KBM-7 (cell line): ENCODE measurements at places on chromosomes 12 and 14.
A peak's percentile ranks its signal among the peaks of the same experiment; 100 is the strongest.

- no peak for DNase-seq
Measured at GRCh38 chr14:94945615-94946014, 175.7 kb upstream of the GSC start.

GRCh38 chr14:102087762-102088011 lies 843 bp upstream of the HSP90AA1 start:
- DNase-seq = no peak

DNA sequence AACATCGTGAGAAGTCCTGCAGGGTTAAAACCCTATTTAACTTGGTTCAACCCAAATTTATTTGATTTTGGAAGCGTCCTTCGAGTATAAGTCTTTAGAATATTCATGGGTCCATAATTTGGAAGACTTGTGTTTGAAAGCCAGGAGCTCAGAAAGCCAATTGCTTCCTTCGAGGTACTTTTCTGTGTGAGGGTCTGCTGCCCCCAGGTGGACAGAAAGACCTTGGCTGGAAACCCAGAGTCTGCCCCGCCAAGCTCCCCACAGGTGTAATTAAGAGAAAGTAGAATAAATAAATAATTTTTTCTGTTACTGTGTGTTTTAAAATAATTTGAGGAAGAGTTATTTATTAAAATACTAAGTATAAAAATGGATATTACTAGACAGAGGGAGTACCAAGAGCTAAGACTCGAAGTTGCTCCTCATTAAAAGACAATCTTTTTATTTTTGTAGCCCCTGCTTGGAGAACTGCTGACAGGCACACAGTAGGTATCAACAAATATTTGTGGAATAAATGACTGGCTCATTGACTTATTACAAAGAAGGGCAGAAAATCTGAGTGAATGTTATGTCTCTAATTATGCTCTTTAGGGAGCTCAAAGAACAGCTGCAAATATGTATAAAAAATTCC lies 105.8 kb downstream of the PAH start:
- DNase-seq = peak; percentile 39

GRCh38 chr12:29614694-29615325 lies 117.3 kb upstream of the OVCH1 start:
- DNase-seq = no peak

DNA sequence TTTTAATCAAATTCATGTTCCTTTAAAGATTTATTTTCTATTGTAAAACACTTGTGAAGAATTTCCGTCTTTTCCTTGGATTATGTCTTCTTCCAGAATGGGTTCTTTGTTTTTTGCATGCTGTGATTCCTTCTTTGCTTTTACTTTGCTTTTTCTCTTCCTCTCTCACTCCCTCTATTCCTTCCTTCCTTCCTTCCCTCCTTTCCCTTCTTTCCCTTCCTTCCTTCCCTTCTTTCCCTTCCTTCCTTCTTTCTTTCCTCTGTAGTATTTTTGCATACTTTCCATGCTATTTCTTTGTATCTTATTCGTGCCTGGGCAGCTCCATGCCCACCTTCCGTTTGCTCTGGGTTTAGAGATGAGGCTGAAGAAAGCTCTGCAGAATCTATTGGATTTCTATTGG lies 21.6 kb upstream of the FGF23 start:
- no peak for DNase-seq

GRCh38 chr12:120599672-120600552 lies 18.7 kb upstream of the POP5 start:
- DNase-seq = no peak

- DNase-seq = no peak
Measured at GRCh38 chr12:116370004-116370404, 92.5 kb upstream of the MED13L start.

DNA sequence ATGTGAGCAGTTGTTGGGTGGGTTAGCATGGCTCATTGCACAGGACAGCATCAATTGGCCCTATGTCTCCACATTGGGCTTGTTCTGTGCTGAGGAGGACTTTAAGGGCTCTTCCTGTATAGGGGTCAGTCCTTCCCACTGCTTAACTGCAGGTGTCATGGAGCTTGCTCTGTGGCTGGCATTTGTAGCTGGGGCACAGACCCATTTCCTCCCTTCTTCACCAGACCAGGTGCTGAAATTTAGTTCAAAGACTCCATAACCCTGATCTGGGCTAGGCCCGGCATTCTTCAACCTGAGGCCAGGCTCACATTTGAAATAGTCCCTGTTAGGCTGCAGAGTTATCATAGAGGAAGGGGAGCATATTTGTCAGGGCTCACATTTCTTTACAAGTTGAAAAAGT lies 12.8 kb downstream of the CHST11 start:
- no peak for DNase-seq

DNA sequence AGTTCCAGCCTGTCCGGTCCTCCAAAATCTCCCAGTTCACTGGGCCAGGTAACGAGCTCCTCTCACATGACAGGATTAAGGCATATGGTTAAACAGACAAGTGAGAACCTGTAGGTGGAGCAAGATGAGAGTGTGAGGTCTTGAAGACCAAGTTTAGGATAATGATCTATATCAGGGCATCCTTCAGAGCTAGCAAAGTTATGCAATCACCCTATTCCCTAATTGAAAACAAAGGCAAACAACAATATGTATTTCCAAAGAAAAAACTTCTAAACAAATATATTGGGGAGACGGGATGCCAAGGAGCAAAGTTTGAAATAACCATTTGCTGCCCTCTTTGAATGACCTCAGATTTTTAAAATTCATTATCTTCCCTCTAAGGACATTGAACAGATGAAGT lies 571.2 kb downstream of the BCL11B start:
- DNase-seq = no peak

- DNase-seq = no peak
Measured at GRCh38 chr14:105282098-105282725, 18.6 kb downstream of the BRF1 start.

GRCh38 chr14:68477110-68477455 lies 315.8 kb downstream of the ZFP36L1 start:
- DNase-seq = no peak

DNA sequence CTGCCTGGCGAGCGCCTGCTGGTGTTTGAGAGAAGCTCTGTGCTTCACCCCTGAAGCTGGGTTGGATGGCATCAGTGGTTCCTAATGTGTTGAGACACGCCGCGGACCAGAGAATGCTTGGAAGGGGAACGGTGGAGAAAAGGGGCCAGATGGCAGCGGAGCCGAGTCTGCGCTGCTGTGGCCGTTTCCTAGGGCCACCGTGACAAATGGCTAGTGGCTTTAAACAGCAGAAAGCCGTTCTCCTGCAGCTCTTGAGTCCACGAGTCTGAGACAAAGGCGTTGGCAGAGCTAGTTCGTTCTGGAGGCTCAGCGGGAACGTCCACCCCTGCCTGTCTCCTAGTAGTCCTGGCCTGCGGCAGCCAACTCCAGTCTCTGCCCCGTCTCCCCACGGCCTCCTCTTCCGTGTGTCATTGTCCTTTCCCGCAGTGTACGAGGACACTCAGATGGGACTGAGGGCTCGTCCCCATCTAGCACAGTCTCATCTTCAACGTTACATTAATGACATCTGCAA lies 103.6 kb downstream of the ADGRD1 start:
- no peak for DNase-seq

DNA sequence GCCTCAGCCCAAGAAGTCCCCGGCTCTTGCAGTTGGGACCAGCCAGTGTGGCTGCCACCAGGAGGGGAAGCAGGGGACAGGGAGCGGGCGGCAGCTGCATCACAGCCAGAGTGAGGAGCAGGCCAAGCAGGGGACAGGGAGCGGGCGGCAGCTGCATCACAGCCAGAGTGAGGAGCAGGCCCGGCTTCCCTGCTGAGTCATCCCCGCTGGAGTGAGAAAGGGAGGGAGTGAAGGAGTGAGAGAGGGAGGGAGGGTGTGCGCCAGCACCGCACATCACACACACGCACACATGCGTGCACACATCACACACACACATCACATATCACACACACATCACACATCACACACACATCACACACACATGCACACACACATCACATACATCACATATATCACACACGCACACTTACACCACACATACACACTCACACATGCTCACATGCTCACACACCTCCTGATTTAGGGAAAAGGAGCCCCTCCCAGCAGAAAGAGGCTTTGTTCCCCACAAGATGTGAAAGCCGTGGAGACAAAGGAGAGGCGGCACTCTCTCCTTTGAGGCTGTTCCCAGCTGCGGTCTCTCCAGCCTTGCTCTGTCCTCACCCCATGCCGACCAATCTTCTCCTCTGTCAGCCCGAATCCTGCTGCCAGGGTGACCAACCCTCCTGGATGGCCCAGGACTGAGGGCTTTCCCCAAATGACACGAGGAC lies 16.7 kb upstream of the ZDHHC22 start:
- no peak for DNase-seq

DNA sequence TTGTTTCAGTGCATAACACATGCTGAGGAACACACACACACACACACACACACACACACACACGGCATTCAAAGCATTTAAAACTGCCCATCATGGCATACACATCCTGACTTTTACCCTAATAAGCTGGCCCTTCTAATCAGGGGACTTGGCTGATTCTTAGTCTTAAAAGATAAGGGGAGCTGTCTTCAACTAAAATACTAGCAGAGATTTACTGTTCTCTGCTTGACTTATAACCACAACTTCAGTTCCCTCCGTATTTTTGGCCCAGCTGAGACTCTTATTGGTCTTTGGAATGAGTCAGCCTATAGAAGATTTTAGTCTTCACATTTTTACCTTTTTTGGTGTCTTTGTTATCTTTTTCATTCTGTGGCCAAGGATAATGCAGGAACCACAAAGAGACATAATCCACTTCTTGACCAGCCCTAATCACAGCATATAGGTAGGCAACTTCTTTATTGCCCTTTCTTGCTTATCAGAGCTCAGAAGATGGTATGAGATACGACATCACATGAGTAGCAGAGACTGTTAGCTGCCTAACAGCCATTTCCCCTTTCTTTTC lies 25.1 kb upstream of the SLC8A3 start:
- DNase-seq = no peak

GRCh38 chr12:51023625-51024382 lies 2.4 kb downstream of the SLC11A2 start:
- DNase-seq = no peak

GRCh38 chr12:98653866-98654493 lies 8.9 kb downstream of the APAF1 start:
- peak; percentile 71 for DNase-seq

- DNase-seq = no peak
Measured at GRCh38 chr12:49288922-49289555, 5.9 kb upstream of the PRPH start.

DNA sequence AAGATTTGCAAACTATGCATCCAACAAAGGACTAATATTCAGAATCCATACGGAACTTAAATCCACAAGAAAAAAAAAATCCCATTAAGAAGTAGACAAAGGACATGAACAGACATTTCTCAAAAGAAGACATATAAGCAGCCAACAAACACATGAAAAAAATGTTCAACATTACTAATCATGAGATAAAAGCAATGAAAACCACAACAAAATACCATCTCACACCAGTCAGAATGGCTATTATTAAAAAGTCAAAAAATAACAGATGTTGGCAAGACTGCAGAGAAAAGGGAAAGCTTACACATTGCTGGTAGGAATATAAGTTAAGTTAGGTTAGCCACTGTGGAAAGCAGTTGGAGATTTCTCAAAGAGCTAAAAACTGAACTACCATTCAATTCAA lies 16.2 kb downstream of the CDK17 start:
- no peak for DNase-seq

GRCh38 chr14:65062096-65063075 lies 39.9 kb downstream of the MAX start:
- no peak for DNase-seq

GRCh38 chr14:71321574-71322315 lies 414.5 kb downstream of the PCNX1 start:
- no peak for DNase-seq

DNA sequence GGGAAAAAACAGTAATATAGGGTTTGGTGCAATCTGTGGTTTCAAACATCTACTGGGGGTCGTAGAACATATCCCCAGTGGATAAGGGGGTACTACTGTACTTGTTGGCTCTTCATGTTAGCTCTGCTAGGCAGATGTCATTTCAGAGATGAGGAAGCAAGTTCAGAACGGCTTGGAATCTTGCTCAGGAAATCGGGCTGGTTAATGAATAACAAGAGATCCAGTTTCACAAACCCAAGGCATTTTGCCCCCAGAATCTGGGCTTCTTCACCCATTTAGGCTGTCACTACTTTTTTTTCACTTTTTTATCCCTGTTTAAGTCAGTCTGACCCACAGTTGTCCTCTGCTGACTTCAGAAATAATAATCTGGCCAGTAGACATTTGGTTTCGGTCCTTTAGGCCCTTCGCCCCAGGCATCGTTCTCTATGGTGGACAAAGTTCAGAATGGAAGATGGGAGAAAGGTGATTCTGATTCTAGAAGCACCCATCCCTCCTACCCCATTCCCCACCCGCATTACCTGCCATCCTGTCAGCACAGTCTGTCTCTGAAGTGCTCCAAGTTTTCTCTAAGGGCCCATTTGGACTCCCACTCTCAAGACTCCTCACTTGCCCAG lies 4.5 kb downstream of the SUOX start:
- DNase-seq = no peak

GRCh38 chr14:90795744-90796143 lies 20.5 kb downstream of the TTC7B start:
- no peak for DNase-seq

GRCh38 chr14:90903101-90903500 lies 86.9 kb upstream of the TTC7B start:
- DNase-seq = peak; percentile 67

DNA sequence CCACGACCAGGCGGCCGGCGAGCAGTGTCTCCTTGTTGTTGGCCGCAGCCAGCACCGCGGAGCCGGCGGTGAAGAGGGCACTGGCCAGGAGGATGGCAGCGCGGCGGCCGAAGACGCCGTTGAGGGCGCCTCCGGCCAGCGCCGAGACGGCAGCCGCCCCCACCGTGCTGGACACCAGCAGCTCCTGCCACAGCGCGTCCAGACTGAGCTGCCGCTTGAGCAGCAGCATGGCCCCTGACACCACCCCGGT lies 691 bp downstream of the SLC2A13 start:
- DNase-seq = no peak

DNA sequence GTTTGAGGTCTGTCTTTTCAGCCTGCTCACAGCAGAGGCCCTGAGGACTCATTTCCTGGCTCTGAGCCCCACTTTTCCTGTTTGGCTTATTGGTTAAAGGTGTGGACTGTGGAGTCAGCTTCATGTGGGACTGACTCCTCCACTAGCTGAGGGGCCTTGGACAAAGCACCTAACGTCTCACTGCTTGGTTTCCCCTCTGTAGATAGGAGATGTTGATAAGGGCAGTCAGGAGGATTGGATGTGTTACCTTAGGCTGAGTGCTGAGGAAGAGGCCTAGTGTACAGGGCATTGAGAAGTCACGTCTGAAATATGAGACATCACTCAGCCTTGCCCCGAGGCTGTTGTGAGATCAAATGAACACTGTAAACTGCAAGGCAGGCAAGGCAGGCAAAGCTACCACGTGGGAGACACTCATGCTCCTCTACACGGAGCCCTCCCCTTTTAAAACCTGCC lies 27.1 kb upstream of the TCL1A start:
- DNase-seq = no peak

DNA sequence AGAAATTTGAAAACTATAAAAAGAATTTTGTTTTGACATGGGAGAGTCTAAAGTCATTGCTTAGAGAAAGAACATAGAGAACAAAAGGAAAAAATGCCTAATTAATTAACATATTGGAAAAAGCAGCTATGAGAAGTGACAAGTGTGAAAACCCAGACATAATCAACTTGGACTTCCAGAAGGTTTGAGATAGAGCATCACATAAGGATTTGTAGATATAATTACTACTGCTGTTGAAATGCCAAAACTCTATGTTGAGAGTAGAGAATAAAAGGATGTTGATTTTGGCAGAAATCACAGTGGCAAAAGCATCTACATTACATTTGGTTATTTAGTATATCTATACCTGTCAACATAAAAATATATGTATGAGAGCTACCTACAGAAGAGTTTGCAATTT lies 135.1 kb downstream of the SLC41A2 start:
- DNase-seq = no peak

- no peak for DNase-seq
Measured at GRCh38 chr14:59354666-59355065, 110.5 kb downstream of the GPR135 start.
